ENCODE measurements at places on chromosomes 12 and 14.

DNA sequence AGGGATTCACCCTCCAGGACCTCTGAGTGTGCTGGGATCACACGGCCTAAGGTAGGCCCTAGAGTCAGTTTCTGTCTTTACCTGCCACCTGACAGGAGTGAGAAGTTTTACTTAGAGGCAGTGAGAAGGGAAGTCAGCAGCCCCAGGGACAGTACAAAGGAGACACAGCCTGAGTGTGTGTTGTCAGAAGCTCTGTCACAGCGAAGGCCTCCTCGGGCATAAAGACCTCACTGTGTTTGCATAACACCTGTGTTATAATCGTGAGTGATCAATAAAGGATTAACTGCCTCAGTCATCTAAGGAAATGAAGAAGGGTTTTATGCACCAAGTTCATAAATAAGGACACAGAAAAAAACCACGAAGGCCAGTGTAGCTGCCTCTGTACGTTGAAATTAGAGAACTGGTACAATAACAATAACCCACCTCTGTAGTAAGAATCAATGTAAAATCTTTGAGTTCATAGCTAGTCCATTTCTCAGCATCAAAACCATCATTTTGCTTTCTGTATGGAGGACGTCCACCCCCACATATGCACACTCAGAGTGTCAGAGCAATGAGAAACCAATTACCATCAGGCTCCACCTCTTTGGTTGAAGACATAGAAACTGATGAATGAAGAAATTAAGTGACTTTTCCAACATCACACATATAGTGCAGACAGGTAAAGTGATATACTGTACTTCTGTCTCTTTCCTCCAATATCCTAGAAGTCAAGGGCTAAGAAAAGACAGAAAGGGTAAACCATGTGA lies 159.3 kb downstream of the DAD1 start:
- DNase-seq = no peak

- DNase-seq = no peak
Observed at GRCh38 chr14:101223127-101223526, 319.6 kb upstream of the RTL1 start.

DNA sequence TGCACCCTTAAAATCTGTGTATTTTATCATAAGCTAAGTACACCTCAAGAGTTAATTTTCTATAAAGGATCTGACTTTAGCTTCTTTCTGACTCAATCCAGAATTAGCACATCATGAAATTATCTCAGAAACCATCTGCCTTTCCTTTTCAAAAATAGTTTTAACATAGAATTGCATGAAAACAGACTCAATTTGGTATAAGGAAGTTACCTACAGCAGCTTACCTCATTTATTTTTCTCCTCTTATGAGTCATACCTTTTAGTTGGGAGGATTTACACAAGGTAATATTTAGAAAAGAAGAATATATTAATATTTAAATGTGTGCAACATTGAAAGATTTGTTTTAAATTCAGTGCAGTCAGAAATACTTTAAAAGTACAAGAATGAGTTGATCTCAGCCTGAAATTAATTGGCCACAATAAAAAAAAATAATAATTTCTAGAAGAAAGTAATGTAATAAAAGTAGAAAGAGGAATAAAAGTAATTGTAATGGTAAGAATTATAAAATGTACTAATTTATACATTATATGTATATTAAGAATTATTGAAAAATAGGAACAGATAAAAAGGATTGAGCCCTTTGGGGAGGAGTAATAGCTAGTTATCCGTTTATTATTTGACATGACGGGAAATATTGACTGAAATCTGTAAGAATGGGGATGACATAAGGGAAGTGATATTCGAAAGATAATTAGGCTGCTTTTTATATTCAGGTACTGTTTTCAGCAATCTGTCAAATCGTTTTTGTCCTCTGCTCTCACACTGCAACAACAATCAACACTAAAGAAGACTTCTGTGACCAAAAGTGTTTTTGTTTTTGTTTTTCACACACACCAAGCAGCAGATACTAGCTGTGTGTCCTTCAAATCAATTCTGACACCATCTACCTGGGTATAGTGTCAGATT lies 20.5 kb downstream of the ADAM21 start:
- no peak for DNase-seq

DNA sequence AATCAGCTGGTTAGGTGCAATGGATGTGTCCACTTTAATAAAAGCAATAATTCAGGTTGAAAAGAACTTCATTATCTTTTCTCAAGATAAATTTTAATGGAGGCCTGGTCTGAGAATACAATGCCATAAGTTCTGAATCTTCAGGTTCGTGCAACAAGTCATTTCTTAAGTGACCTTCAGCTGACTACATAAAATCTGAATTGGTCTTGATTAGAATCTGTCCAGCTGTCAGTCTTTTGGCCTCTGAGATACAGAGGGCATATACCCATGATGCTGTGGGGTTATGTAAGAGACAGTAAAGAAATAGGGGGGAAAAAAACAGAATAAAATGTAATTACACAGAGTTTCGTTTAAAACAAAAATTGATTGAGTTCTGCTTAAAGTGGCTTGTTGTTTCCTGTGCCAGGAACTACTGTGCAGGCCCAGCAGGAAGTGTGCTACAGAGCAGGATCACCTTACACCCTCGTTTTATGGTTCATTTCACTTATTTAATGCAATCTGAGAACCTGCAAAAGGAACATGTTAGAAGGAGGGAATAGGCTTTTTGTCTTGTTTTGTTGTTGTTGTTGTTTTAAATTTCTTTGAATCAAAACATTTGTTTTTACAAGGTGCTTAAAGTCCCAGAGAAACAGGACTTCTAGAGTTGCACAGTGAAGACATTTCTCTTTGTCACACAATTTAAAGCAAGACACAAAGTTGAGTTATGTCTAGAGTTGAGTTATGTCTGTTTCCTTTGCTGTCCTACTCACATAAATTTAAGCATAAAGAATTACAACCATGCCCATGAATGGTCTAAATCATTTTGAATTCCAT lies 64.2 kb downstream of the LGR5 start:
- DNase-seq = no peak

DNA sequence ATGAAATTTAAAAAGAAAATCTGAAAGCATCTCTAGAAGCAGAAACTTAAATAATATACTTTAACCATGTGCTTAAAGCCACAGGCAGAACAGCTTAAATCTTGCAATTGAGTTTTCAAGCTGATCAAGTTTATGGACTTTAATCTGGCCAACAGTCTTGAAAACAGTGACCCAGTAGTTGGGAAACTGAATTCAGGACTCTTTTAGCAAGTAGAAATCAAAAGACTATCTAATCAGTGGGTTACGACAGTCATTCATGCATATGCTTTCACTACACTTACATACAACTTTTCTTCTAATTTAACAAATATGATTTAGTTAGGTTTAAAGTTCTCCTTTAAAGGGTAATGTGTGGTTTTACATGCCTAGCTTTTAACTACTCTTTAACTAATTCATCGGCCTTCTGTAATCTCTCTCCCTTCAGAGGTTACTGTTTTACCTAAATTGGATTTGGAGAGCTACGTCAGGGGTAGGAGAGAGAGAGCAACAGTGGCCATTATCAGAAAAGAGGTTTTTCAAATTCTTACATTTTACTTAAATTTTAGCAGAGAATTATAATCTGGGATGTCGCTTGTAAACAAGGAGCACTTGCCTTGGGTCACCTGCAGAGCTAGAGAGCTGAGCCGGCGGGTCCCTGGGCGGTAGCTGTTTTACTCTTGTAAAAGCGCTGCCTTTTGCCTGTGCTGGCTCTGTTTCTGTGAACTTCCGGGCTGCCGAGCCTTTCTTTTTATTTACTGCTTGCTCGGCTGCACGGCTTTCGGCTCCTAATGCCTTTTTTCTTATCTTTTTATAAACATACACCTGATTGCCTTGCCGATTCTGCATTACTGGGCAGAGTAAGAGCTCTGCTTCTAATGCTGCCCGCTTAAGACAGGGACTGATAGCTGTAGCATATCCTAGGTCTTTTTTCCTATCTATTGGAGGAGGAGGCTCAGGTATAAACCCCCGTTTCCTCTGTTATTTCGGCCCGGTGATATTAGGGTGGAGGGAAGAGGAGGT lies 17.4 kb upstream of the LYZ start:
- DNase-seq = no peak

- DNase-seq = peak; percentile 81
Observed at GRCh38 chr12:24600996-24601395, 347.9 kb downstream of the BCAT1 start.

GRCh38 chr12:15270591-15270990 lies 49.4 kb upstream of the RERG start:
- no peak for DNase-seq

- DNase-seq = no peak
Observed at GRCh38 chr12:104485651-104486362, 29.1 kb downstream of the CHST11 start.

DNA sequence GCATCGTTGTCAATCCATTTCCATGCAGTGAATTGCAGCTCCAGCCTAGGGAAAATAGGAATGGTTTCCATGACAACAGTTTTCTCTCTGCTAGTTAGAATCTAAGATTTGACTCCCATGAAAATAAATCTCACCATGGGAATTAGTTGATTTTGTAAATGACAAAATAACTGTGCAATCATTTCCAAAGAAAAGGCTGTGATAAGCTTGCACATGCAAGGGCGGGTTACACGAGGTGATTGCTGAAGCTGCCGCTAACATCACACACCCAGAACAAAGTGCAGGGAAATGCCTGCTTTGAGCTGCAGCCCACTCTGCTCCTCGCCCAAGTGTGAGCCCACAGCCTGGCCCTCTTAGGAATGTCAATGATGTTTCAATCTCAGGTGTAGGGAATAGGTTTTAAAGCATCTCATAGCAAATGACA lies 53.8 kb downstream of the TRIM9 start:
- no peak for DNase-seq

All from LHCN-M2 (cell line).